SJSA1 (cell line): ENCODE measurements at places on chromosomes 13 and 19.

DNA sequence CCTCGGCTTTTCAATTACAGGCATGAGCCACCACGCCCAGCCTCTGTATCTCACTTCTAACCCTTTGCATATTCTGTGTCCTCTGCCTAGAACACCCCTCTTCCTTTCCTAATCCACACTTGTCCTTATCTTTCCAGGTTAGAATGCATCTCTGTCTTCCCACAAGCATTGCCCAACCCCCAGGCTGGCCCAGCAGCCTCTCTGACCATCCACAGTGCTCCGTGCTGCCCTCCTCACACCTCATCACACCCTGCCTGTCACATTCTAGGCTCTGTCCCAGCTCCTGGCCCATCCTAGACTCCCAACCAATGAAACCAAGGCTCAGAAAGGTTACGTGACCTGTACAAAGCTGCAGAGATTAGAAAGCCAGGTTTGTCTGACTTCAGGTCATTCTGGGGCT is 11.3 kb downstream of the JAK3 start:
- no peak for DNase-seq

- no peak for DNase-seq
Measured at GRCh38 chr13:75541287-75541686, 3.6 kb upstream of the COMMD6 start.

- no peak for DNase-seq
Measured at GRCh38 chr19:46721269-46722003, 4.5 kb upstream of the PRKD2 start.

GRCh38 chr19:7145494-7145893 is 76.0 kb downstream of the ZNF557 start:
- DNase-seq = no peak

DNA sequence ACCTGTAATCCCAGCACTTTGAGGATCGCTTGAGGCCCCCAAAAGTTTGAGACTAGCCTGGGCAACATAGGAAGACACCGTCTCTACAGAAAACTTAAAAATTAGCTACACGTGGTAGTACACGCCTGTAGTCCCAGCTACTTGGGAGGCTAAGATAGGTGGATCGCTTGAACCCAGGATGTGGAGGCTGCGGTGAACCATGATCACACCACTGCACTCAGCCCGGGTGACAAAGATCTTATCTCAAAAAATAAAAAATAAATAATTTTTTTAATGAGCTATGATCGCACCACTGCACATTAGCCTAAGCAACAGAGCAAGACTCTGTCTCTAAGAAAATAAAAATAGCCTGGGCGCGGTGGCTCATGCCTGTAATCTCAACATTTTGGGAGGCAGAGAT is 6.6 kb downstream of the RCBTB2 start:
- no peak for DNase-seq

GRCh38 chr13:73366241-73366640 is 307.4 kb downstream of the KLF5 start:
- no peak for DNase-seq

- no peak for DNase-seq
Measured at GRCh38 chr13:90003566-90003965, 1343.9 kb upstream of the MIR17HG start.

GRCh38 chr13:104460554-104460953 is 1394.3 kb upstream of the SLC10A2 start:
- no peak for DNase-seq

- DNase-seq = no peak
Measured at GRCh38 chr19:50380751-50381151, 3.4 kb upstream of the POLD1 start.

DNA sequence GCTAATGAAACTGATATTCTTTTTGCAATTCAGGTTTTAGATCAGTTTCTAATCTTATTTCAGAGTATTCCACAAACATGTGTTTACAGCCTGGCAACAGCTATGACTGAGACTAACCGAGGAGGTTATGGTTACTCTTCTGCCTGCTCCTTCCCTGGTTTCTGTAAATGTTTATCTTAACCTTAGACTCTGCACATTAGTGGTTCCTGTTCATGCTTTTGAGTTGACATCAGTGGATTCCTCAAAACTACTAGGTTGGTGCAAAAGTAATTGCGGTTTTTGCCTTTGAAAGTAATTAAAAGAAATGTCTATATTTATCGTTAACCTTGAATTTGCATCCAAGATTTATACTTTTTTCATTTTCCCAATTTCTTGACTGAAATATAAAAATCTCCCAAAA is 237.0 kb upstream of the TSHZ3 start:
- peak; percentile 65 for DNase-seq

- DNase-seq = no peak
Measured at GRCh38 chr19:48085904-48086864, 24.4 kb downstream of the PLA2G4C start.

GRCh38 chr19:29855087-29855486 is 43.3 kb downstream of the CCNE1 start:
- no peak for DNase-seq

GRCh38 chr19:24074720-24075454 is 12.1 kb upstream of the ZNF254 start:
- DNase-seq = no peak
